ENCODE measurements at places on chromosomes 5 and 9.

DNA sequence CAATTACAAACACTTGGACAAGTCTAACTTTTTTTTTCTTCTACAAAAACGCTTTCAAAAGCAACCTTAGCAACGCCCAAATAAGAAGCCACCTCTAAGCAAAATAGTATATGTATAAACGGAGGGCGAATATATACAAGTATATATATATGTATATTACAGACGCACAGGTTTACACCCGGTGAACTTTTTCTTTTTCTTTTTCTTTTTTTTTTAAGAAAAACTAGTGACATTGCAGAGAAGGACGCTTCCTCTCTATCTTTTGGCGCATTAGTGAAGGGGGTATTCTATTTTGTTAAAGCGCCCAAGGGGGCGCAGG is 200 bp downstream of the NPR3 start:
- DNase-seq = no peak

DNA sequence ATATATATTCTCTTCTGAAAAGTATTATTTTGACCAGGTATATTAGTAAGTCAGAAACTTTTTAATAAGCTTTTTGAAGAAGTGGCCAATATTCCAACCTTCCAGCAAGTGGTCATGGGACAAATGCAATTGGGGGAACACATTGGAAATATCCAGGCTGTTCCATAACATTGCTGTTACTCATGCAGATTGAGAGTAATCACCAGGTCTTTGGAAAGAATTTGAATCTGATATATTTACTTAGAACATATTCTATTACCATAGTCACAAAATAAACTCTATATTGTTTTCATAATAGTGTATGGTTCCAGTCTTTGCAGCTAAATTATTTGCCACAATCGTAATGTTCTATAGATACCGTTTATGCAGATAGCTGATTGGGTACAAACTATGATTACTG is 102.8 kb downstream of the TAF11L14 start:
- no peak for DNase-seq

DNA sequence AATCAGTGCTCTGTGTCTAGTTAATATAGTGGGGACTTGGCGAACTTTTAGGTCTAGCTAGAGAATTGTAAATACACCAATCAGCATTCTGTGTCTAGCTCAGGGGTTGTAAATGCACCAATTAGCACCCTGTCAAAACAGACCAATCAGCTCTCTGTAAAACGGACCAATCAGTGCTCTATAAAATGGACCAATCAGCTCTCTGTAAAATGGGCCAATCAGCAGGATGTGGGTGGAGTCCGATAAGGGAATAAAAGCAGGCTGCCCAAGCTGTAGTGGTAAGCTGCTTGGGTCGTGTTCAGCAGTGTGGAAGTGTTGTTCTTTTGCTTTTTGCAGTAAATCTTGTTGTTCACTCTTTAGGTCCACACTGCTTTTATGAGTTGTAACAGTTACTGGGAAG is 3.6 kb upstream of the OTULINL start:
- no peak for DNase-seq

GRCh38 chr5:180291943-180292831 is at the start of gene MAPK9:
Gene MAPK9, minus strand, starts transcription at chr5:180292083. Its CDS starts 11,522 bp downstream, at chr5:180280561.
- DNase-seq = peak; percentile 83
